ENCODE measurements at places on chromosomes 11 and 22. TPM values are rescaled to one million over a fixed set of nuclear protein-coding genes. Genes with fewer than 3 reads are reported as not detected.

- no peak for DNase-seq
Observed at GRCh38 chr11:44535191-44535980, 30.1 kb upstream of the CD82 start.

- DNase-seq: no peak
Observed at GRCh38 chr11:66220566-66220935, 47.9 kb upstream of the RAB1B start.

DNA sequence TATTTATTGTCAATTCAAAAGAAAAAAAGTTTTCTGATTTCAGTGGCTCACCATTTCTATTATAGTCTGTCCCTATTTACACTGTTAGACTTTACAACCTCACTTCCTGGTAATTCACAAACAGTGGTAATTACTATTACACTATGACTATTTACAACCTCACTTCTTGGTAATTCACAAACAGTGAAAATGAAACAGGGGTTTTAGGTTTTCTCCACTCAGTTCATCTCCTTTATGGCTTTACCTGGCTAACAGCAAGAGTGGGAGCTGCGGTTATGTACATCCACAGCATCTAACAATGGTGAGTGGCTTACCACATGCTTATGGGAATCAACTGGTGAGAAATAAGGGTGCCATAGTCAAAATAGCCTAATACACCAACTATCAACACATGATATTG lies 166.4 kb downstream of the CASP12 start:
- no peak for DNase-seq

- DNase-seq: no peak
Observed at GRCh38 chr11:47296045-47296444, 26.1 kb downstream of the MADD start.

DNA sequence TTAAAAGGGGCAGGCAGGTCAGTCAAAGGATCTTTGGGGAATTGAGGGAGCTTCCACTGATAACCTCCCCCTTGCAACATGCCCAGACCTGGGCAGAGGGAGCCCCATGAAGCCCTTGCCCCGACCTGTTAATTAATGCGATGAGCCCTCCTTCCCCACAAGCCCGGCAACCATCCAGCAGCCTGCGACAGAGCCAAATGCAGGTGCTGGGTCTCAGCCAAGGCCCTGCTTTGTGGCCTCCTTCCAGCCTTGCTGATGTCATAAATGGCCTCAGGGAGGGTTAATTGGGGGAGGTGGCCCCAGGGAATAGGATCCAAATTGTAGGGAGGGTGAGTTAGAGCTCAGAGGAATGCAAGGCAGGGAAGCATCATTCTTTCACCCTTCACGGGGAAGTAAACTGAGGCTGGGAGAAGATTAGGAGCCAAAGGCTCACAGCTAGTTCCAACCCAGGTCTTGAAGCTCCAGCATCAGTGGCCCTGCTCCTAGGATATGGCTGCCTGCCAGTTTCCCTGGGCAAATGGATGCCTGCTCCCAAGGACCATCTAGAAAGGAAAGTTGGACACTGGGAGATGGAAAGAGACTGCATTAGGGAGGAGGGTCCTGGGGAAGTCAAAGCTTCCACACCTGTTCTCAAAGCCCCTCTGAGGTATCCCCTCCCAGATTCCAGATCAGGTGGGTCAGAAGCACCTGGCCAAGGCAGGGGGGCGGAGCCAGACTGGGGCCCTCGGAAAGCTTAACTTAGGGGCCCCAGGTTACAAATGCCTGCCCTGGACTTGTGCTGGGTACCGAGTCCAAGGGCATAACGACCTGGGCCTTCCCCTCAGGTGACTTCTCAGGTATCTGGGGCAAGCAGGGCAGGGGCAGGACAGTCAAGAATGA lies 34.1 kb downstream of the LMO1 start:
- DNase-seq: no peak

DNA sequence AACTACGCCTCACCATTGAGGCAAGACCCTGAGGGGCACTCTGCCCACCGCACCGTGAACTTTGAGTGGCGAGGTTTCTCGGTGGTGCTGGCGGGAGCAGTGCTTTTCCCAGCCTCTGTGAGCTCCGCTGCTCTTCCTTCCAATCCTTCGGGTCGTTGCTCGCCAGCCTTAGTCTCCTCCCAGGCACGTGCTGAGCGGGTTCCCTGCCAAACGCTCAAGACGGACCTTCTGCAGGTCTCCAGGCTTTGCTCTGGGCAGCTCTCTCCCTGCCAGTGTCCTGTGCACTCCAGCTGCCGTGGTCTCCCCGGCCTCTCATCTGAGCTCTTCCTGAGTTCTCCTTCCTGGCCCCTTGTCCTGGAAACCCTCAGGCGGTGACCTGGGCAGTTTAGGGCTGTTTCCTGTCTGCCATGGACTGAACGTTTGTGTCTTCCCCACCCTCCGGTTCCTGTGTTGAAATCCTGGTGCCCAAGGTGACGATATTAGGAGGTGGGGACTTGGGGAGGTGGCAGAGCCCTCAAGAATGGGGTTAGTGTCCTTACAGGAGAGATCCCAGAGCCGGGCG lies 11.2 kb upstream of the MUC6 start:
- DNase-seq: no peak

DNA sequence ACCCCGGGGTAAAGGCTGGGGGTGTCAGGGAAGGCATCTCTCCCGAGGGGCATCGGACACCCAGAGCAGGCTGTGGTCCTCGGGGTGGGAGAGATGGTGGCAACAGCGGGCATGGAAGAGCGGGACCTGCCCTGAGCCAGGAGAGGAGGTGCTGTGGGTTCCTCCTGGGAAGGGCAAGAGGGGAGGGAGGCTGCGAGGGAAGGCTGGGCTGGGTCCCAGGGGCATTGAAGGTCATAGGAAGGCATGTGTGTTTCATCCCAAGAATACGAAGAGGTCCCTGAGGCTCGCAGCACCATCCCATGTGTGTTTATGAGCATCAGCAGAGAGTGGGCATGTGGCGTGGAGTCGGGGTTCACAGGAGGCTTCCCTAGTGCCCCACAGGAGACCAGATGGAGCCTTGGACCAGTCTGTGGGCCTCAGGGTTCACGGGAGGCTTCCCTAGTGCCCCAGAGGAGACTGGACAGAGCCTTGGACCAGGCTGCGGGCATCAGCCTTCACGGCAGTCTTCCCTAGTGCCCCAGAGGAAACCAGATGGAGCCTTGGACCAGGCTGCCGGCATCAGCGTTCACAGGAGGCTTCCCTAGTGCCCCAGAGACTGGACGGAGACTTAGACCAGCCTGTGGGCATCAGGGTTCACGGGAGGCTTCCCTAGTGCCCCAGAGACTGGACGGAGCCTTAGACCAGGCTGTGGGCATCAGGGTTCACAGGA lies 420.6 kb downstream of the BRD1 start:
- DNase-seq: peak; percentile 74

GRCh38 chr11:61089806-61090491 lies 12.3 kb upstream of the CD5 start:
- DNase-seq: no peak

GRCh38 chr11:19751055-19751454 lies 38.4 kb downstream of the NAV2 start:
- DNase-seq: no peak

DNA sequence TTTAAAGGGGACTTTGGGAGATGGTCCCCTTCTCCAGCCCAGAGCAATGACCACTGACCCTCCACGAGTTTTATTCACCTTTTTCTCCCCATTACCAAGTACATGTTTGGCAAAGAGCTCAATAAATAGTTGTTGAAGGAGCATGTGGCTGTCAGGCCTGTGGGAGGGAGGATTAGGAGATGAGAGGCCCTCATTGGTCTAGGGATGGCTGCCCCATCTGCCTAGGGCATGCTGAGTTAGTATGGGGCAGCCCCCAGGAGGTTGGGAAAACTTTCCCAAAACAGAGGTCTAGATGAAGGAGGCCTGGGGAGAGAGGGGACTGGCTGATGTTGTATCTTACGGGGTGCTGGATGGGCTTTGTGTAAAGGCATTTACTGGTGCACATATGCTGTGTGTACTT lies 10.6 kb downstream of the MAFF start:
- DNase-seq: no peak

DNA sequence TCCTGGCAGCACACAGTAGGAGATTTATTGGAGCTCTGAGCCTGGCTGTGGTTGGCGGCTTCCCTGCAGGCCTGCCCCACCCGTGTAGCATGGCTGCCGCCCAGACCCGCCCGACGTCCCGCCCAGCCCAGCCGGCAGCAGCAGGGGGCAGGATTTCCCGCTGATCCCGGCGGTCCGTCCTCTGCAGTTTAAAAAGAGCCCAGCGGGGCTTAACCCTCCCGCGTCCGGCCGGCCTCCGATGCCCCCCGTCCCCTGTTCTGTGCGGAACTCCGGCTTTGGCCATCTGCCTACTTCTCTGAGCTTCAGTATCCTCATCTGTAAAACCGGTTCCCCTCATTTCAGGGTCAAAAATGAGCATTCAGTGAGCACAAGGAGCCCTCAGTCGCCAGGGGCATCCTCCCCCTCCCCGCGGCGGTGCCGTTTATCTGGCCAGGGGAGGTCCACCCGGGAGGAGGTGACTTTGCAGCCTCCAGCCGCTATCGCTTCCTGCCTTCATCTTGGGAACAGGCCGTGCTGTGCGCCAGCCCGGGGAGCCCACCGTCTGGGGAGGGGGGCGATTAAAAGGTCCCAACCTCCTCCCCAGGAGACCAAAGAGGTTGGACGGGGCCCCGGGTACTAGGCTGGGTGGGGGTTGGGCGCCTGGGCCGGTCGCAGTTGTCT lies at the start of gene GAS2L1:
Gene GAS2L1, plus strand, starts transcription at position 476 of the 660 bp plus-strand sequence. CDS start 1,456 bp downstream, outside the sequence.
- DNase-seq: no peak

The RTN4R gene
- not detected for total RNA-seq

The HIC2 gene
- total RNA-seq: 6.9 TPM

The OR4D5 gene
- total RNA-seq: not detected

The PIH1D2 gene
- total RNA-seq: 0.92 TPM

The MGAT3 gene
- 7.1 TPM for total RNA-seq

The GLYAT gene
- not detected for total RNA-seq

The GATD1 gene
- total RNA-seq: 31.2 TPM

The DKK3 gene
- 97.2 TPM for total RNA-seq

The GPR83 gene
- total RNA-seq: 0.32 TPM
